ENCODE measurements at places on chromosomes 11 and 22.

GRCh38 chr11:115480611-115481010, 23.6 kb downstream of the CADM1 start:
- no peak for DNase-seq

GRCh38 chr11:116130122-116130521, 625.9 kb upstream of the CADM1 start:
- DNase-seq, result no peak

- no peak for DNase-seq
These were observed 78.3 kb upstream of the RASSF10 start for GRCh38 chr11:12930850-12931249.

DNA sequence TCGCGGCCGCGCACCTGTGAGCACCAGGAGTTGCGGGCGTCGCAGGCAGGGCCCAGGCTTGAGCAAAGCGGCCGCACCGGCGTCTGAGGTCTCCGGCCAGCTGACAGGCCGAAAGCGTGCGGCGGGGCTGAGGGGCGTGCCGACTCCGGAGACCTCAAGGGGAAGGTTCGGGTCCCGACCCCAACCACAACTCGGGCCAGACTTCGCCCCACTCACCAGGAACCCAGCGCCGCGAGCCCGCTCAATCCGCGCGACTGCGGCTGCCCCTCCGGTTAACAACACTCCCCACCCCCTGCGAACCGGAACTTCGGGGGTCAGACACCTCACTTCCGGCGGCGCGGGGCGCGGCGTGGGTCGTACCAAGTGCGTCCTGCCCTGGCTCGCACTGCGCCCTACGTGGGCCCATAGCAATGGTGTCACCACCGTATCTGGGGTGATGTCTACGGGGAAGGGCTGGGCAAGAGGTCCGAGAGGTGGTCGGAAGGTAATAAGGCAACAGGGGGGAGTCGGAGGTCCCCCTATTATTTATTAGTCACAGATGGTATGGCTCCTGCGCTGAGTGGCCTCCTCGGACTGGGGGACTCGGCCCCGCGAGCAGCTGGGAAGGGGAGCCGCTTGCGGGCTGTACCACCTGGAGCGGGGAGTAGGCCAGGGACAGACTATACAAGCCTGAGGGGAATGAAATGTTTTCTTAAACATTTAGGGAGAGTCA, at the start of gene SYVN1:
Gene SYVN1, minus strand, starts transcription at position 280 of the 712 bp plus-strand sequence. CDS start 918 bp downstream, outside the sequence.
- peak; percentile 97 for DNase-seq

DNA sequence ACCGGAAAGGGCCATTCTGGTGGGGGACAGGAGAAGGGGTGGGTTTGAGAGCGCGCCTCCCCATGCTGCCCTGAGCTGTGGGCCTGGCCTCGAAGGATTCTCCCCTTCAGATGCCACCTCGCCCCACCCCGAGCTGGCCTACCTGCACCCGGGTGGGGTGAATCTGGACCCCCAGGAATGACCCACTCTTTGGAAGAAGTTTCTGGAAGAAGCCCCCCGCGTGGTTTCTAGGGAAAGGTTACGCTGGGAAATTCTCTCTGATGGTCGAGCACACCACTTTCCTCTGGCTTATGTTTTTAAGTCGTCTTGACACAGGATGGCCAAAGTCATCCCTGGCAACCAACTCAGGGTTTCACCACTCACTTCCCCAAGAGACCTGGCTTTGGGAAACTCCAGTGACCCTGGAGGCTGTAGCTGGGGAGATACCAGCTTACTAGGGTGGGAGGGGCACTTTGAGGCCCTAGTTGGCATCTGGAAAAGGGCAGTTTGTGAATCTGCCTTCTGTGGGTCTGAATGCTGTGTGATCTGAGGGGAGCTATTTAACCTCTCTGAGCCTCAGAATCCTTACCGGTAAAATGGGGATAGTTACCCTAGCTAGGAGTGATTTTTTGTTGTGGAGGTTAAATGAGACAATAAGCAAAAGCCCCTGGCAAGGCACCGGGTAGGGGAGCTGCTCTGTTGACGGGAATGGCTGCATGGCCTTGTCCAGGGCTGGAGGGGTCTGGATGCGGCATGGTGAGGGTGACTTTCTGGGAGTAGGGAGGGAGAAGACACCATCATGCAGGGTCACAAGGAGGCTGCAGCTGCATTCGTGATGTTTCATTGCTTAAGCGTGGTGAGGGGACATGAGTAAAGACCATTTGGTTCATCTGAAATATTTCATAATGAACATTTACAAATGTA, 45.3 kb upstream of the ACCSL start:
- DNase-seq, result no peak

GRCh38 chr22:45757068-45757467, 85.4 kb downstream of the ATXN10 start:
- DNase-seq, result no peak
